ENCODE measurements at places on chromosomes 1 and 21.

DNA sequence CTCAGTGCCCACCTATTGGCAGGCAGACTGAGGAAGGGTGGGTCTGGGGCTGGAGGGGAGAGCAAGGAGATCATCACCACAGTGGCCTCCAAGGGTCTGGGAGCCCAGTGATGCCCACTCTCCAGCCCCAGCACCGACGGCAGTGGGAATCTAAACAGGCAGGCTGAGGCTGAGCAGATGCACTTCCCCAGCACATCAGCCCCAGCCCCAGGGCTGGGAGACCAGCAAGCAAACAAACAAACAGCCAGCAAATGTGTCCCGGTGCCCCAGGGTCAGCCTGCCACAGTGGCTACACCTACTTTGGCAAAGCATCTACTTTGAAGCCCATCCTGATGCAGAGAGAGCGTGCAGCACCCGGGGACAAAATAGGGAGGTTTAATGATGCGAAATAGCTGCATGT, 216.3 kb upstream of the ZC3H12A start:
- no peak for DNase-seq

DNA sequence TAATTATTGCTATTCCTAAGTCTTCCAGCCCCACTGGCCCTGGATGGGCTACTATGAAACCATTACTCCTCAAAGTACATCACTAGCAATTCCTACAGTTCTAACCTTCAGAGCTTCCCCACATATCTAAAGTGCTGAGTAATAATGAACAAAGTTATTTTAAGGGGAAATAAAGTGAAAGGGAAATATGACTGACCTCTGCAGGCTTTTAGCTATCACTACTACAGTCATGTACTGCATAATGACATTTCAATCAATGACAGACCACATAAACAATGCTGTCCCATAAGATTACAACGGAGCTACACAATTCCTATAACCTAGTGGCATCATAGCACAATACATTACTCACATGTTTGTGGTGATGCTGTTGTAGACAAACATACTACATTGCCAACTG, 32.5 kb upstream of the ASPM start:
- no peak for DNase-seq

GRCh38 chr1:39380036-39380435, 111.4 kb upstream of the BMP8A start:
- no peak for DNase-seq

GRCh38 chr1:66503841-66504470, 30.0 kb upstream of the SGIP1 start:
- DNase-seq = peak; percentile 40

- peak; percentile 51 for DNase-seq
Measured at GRCh38 chr1:2124446-2125198, 70.0 kb downstream of the FAAP20 start.

DNA sequence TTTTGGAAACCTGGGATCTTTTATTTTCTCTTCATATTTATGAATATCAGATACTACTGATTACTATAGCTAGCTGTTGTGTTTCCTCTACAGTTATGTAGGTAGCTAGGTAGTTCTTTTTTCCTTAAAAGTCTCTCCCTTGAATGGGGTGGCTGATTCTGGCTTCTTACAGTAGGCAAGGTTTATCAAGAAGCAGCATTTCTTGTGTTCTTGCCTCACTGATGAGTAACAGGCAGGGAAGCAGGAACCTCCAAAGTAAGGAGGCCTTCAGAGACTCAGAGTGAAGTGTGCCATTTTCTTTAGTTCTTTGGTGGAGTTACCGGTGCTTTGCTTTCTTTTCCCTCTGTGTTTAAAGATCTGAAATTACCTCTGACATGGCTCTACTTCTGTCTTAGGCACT, 56.0 kb downstream of the ZMYM4 start:
- no peak for DNase-seq

- no peak for DNase-seq
Measured at GRCh38 chr21:16794950-16795349, 717.9 kb upstream of the CXADR start.

- DNase-seq = no peak
Measured at GRCh38 chr21:24369746-24370145, 1237.5 kb downstream of the MRPL39 start.

GRCh38 chr1:11741919-11742558, 6.1 kb downstream of the AGTRAP start:
- DNase-seq = no peak

DNA sequence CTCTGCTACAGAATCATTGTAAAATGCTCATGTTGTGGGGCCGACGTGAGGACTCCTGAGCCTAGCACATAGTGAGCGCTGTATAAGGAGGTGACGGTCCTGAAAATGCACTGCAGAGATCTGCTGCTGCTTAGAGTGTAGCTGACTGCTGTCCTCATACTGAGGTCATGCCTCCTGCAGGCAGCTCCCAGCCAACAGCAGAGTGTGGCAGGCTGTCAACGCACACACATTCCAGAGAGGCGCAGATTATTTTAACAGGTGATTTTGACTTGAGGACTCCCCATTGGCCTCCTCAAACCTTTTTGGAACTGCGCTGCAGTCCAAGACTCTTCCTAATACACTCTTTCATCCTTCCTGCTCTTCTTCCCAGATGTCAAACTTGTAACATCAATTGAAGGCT, 119.8 kb upstream of the KCNJ6 start:
- no peak for DNase-seq

GRCh38 chr1:77504986-77505385, 177.5 kb downstream of the ZZZ3 start:
- DNase-seq = no peak

DNA sequence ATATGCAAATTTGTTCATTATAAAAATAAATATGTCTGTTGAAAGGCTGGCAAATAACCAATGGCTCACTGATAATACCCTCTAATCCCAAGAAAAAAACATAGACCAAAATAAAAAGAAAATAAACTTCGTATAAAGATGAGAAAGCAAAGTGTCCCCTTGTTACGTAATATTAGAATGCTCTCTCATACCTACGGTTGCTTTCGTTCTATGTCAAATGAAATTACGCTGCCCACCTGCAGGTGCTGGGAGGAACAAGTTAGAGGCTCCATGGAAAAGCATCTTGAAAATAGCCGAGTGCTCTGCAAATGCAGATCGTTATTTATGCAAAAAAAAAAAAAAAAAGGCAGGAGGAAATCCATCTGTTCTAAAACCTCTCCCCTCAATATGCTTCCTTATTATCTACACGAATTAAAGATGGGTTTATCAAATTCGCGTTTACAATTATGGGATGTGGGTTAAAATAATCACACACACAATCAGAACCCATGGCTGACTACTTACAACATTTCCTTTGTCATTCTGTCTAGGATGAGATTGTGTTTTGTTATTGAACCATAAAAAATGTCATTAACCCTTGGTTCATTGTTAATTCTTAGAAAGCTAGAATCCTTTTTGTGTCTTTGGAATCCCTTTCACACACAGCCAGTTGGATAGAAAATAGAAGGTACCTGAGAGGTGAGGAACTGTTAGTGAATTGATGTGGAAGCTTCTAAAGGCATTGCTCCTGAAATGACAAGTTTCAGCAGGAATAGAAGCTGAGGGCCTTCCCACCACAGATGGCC, 268.6 kb downstream of the SETD4 start:
- no peak for DNase-seq

GRCh38 chr1:179951383-179952144, 3.0 kb upstream of the CEP350 start:
- no peak for DNase-seq

GRCh38 chr1:198775606-198776005, 136.8 kb downstream of the PTPRC start:
- DNase-seq = no peak

DNA sequence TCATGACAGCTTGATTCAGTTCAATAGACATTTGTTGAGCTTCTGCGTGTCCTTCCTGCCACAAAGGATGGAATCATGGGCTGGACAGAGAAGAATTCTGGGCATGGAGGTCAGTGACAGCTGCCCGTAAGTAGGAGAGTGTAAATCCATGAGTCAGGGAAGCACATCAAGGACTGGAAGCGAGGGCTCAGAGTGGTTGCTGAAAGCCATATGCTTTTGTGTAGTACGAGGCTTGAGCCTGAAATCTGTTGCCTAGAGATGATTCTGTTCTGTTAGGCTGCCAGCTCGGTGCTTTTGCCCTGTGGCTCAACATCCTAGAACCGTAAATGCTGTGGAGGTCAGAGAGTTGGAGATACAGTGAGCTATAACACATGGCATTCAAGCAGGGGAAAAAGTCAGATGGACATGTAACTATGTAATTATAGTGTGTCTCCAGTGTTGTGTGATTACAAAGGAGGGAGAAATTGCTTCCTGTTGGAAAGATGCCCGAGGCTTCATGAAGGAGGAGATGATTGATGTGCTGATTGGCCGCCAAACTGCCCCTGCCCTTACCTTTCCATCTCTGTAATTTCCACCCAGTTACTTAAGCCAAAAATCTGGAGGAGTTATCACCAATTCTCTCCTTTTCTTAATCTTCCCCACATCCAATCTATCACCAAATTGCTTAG, 92.8 kb upstream of the CACNA1E start:
- no peak for DNase-seq

- DNase-seq = no peak
Measured at GRCh38 chr1:48674641-48675040, 102.0 kb downstream of the BEND5 start.

GRCh38 chr1:94122201-94122970, 1.4 kb upstream of the ABCA4 start:
- no peak for DNase-seq

GRCh38 chr1:110338309-110338885, 780 bp upstream of the RBM15 start:
- peak; percentile 99 for DNase-seq

- DNase-seq = no peak
Measured at GRCh38 chr1:81157686-81158085, 643.0 kb upstream of the ADGRL2 start.

- DNase-seq = no peak
Measured at GRCh38 chr1:97210307-97210706, 488.7 kb downstream of the PTBP2 start.

DNA sequence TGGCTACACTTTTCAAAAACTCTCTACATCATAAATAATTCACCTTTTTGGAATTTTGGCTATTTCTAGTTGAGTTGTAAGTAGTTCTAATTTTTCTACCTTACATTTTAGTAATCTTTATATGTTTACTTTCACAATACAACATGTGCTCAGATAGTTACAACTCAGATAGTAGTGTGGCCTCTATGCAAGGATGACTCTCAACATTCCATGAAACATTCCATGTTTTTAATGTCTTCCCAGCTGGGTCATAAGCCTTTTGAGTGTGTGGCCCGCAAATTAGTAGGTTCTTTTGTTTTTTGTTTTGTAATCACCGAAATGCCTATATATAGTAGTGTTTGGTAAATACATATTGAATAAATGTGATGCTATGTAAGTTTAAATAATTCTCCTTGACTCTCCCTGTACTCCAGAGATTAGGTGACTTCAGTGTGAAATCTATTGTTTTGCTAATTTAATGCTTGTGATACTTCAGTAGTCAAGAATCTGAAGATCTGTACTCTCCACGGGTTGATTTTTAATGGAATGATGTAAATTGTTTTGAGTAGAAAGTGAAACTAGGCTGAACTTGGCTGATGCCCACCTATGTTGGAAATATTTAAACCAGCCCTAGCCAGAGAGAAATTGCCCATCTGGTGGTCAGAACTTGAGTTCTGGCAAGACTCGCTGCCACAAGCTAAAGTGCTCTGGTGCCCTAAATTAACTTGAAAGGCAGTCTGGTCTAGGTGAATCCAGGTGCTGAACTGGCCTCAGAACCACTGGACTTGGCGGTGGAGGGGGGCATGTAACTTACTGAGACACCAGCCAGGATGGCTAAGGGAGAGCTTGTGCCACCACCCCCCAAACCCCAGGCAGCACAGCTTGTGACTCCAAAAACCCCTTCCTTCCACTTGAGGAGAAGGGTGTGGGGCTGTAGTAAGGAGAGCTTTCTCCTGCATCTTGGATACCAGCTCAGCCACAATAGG, 165.6 kb downstream of the USP25 start:
- DNase-seq = no peak

GRCh38 chr1:2451741-2452140, 24.3 kb upstream of the PLCH2 start:
- no peak for DNase-seq

GRCh38 chr1:198291924-198292323, 135.1 kb downstream of the NEK7 start:
- DNase-seq = no peak

DNA sequence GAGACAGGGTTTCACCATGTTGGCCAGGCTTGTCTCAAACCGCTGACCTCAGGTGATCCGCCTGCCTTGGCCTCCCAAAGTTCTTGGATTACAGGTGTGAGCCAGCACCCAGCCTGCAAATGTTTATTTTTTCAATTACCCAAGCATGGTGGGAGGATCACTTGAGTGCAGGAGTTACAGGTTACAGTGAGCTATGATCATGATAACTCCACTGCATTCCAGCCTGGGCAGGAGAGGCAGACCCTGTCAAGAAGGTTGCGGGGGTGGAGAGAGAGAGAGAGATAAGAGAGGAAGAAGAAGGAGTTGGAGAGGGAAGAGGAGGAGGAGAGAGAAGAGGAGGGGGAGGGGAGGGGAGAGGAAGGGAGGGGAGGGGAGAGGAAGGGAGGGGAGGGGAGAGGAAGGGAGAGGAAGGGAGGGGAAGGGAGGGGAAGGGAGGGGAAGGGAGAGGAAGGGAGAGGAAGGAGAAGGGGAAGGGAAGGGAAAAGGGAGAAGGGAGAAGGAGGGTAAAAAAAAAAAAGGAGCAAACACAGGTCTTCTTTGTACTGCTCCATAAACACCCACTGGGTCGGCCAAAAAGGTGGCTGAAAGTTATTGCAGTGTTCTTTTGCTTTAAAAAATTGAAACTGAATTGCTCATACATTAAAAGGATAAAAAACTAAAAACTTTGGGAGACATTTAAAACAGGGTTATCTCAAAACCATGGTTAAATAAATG, 5.8 kb upstream of the SLC9C2 start:
- no peak for DNase-seq

Measured in posterior cingulate gyrus (tissue), 11 donors.